ENCODE measurements at places on chromosomes 2 and 18. TPM values are rescaled to one million over a fixed set of nuclear protein-coding genes. Genes with fewer than 3 reads are reported as not detected.

The ITGA4 gene
- total RNA-seq = 152 TPM

- no peak overlapping the region for H3K27ac ChIP-seq
- no peaks in the 10 kb centered on the region for H3K4me1 ChIP-seq
- H3K27me3 ChIP-seq = no peaks in the 10 kb centered on the region
- H3K36me3 ChIP-seq = no peaks in the 10 kb centered on the region
- no peak for DNase-seq
Observed at GRCh38 chr18:60113396-60113795, 213.6 kb downstream of the PMAIP1 start.

GRCh38 chr2:24680196-24680595, 113.0 kb downstream of the PTRHD1 start:
- H3K27me3 ChIP-seq = no peaks in the 10 kb centered on the region
- H3K27ac ChIP-seq = no peak overlapping the region
- peaks cover 6% of the 10 kb centered on the region for H3K36me3 ChIP-seq
- no peak for DNase-seq
- no peaks in the 10 kb centered on the region for H3K4me1 ChIP-seq
- no peak overlapping the region for H3K4me3 ChIP-seq

GRCh38 chr2:111250448-111251030, 129.8 kb downstream of the BCL2L11 start:
- peaks cover 9% of the 10 kb centered on the region for H3K27me3 ChIP-seq
- DNase-seq = no peak
- no peak overlapping the region for H3K27ac ChIP-seq
- no peaks in the 10 kb centered on the region for H3K4me1 ChIP-seq
- H3K36me3 ChIP-seq = peaks cover 13% of the 10 kb centered on the region

The LRP2 gene
- total RNA-seq = 0.03 TPM

GRCh38 chr2:96120091-96120720, 3.8 kb upstream of the ADRA2B start:
- no peak overlapping the region for H3K27ac ChIP-seq
- H3K4me1 ChIP-seq = peaks cover 30% of the 10 kb centered on the region
- no peak for DNase-seq
- H3K4me3 ChIP-seq = no peak overlapping the region
- H3K27me3 ChIP-seq = peaks cover 31% of the 10 kb centered on the region

The CSRNP3 gene
- total RNA-seq = not detected

Data from activated CD8-positive, alpha-beta T cell treated with anti-CD3 and anti-CD28 coated beads, Interleukin-2, amount 10 ng/mL, durations not matched to agents 7 days and 5 days (primary cell).